Glutamatergic neuron (in vitro differentiated cells): ENCODE measurements at places on chromosomes 3 and 15.

DNA sequence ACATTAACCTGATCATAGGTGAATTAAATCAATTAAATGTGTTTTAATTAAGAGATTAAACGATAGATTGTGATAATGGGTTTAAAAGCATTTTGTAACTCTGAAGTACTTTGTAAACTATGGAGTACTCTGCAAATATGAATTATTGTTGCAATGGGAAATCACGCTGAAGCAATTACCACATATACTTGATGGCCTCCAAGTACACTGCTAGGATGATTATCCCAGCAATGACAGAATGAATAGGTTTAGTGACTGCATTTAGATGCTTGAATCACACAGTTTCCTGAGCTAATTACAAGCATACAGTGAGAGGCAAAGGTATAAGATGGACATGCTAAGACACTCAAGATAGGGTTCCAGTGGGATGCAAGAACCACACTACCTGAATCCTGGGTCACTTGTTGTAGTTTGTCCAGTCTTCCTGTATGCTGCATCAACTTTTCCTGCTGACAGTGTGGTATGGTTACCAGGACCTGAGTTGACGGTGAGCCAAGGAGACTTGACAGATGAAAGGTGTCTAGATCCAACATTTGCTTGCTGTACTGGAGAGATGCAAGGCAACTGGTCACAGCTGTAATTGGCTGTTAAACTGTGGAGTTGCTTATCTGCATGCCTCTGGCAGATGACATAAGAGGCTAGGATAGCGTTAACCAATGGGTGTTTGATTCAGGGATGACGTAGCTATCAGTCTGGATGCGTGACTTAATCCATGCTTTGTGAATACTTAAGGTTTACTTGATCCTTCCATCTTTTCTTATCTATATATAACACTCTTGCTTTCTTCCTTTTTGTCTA, 38.0 kb downstream of the RNF13 start:
- no peak for DNase-seq

- DNase-seq, result no peak
These were observed 336.1 kb upstream of the RARB start for GRCh38 chr3:25091934-25092333.

DNA sequence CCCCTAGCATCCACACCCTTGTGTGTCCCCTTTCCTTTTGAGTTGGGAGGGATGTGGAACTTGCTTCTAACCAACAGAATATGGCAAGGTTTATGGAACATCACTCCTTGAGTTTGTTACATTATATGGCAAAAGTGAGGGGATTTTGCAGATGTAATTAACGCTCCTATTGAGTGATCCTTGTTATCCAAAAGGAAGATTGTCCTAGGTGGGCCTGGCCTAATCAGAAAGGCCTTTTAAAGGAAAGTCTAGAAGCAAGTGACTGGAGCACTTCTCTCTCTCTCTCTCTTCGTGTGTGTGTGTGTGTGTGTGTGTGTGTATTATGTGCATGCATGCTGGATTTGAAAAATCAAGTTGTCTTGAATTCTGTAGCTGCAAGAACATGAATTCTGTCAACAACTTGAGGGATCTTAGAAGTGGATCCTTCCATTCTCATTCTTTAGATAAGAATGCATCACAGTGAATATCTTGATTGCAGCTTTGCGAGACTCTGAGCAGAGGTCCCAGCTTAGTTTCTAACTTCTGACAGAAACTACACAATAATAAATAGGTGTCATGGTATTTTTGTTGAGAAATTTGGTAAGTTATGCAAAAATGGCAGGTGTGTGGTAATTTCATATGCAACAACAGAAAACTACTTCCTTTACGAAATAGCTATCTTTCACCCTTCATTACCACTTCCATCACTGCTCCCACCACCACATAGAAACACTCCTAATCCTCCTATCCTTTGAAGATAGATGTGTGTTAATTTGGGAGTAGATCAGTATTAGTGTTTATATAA, 360.9 kb upstream of the CBLB start:
- no peak for DNase-seq

DNA sequence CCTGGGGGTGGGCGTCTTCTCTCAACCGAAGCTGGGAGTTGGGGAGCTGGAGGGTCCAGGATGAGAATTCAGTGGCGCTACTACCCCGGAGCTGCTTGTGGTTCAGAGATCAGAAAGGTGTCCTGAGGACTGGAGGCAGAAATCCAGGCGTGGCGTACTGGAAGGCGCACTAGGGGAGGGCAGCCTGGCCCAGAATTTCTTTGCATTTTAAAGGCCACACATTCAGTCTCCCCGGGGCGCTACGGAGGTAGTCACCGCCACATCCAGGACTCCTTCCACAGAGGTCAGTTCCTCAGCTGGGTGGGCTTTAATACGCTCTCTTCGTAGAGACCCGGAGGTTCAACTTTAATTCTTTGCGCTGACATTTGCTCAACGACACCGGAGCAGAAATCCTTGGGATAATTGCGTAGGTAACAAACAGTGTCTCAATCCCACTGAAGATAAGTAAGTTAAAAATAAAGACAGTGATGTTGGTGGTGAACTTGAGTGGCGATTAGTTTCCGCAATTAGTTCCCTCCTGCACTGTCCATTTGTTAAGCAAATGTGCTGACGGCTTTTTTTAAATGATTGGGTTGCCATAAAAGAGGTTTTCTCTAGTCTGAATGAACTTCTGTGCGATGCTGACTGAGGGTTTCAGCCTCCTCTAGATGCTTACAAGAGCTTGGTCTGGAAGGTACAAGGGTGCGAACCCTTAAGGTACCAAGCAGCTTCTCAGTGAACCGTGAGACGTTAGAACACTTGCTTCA, 535 bp downstream of the MCTP2 start:
- peak; percentile 18 for DNase-seq

- DNase-seq, result no peak
These were observed 481.2 kb downstream of the FOXP1 start for GRCh38 chr3:71102111-71102983.

DNA sequence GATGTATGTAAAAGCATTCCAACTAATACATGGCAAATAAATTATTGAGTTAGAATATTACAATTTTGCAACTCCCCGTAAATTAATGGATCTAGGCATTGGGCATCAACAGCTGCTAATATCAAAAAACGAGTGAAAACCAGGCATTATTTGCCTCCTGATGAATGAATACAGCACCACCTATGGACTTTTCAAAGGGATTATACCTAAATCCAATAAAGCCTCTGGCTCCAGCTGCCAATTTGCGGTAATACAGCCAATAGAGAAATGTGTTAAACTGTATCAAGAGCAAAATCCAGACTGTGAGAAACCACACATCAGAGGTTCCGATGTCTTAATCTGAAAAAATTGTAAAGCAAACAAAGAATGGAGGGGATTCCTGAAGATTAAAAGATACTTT, 16.3 kb upstream of the A4GNT start:
- DNase-seq, result no peak

GRCh38 chr15:99485153-99485961, 80.4 kb upstream of the MEF2A start:
- no peak for DNase-seq

- peak; percentile 100 for DNase-seq
These were observed at the start of gene NPTN for GRCh38 chr15:73633111-73633990. Gene NPTN (minus strand): TSS chr15:73633389. CDS start chr15:73633215, 174 bp downstream.

- no peak for DNase-seq
These were observed 98.3 kb downstream of the ANO10 start for GRCh38 chr3:43523454-43524053.

GRCh38 chr3:126555795-126556636, 2.7 kb downstream of the C3orf22 start:
- DNase-seq, result peak; percentile 13

- no peak for DNase-seq
These were observed 144.4 kb upstream of the IGF1R start for GRCh38 chr15:98503970-98504369.

DNA sequence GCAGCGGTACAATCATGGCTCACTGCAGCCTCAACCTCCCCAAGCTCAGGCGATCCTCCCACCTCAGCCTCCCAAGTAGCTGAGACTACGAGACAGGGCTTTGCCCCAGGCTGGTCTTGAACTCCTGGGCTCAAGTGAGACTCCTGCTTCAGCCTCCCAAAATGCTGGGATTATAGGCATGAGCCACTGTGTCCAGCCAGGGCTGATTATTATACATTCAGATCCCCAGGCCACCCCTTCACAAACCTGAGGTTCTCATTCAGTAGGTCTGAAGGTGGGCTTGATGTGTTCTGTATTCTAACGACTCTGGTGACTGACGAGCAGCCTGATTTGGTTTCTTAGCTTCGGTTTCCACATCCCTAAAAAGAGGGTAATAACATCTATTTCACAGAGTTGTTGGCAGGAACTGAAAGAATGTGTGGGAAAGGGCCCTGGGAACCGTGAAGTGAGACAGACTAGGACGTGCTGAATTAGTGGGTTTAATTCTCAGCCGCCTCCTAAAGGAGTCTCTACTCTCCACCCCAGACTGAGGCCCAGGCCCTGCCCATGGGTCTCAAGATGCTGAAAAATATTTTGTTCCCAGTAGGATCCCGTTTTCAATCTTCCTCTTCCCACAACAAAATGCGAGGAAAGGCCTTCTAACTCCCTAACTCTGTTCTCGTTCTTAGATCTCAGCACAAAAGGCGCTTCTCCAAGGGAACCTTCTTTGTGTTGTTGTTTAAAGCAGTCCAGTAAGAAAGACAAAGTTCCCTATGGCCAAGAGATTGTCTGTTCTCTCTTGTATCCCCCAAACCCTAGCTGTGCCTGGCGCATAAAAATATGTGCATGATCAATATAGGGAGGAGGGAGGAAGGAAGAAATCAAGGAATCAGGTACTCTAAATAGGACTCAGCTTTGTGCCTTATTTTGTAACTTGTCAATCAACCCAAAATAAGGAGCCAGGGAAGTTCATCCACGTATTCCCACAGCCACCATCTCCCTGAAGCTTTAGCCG, 210.0 kb upstream of the TOPAZ1 start:
- DNase-seq, result no peak

DNA sequence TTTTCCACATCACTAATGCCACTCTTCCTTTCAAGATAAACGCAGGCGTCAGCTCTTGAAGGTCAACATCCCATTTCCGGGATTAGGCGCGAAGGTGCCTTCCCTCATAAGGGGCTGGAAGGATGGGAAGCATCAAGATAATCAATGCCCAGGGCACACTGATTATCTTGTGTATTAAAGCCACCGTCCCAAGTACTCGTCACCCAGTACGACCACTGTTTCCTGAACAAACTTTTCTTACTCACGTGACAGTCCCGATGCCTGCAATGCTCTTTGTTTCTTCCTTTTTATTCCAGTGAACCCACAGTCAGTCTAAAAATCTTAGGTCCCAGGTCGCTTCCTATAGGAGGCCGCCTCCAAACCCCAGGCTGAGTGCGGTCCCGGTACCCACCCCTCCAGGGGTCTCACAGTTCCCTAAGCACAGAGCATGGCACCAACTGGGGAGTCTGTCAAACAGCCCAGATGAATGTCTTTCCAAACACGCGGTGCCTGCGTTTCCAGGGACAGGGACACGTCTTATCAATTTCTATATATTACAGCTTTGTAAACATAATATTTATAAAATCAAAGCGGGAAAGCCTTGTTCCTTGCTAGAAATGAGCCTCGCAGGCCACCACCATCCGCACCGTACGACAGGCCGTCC, 589 bp downstream of the ANAPC13 start:
- peak; percentile 89 for DNase-seq

DNA sequence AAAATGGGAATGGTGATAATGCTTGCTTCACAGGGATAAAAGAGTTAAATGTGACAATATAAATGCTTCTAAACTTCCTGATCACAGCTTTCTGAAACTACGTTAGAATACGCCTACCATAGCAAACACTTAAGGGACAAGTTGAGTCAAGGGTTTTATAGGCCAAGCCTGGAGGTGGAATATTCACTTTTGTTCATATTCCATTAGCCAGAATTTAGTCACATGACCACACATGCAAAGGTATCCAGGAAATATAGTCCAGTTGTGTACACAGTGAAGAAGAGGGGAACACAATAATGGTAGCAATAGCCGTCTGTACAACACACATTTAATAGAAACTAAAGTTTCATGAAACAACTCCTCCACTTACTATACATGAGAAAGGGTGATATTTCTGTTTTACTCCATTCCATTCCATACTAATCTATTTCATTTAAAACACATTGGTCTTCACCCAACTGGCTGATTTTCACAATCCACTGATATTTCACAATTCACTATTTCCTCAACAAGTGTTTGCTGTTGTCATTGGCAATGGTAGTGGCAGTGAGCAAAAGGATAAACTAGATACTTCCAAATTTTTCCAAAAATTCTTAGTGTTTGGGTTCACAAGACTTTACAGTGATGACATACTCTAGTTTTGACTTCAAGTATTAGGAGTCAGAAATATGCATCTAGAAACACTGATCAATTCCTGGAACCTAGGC, 270.9 kb downstream of the ERC2 start:
- DNase-seq, result no peak

DNA sequence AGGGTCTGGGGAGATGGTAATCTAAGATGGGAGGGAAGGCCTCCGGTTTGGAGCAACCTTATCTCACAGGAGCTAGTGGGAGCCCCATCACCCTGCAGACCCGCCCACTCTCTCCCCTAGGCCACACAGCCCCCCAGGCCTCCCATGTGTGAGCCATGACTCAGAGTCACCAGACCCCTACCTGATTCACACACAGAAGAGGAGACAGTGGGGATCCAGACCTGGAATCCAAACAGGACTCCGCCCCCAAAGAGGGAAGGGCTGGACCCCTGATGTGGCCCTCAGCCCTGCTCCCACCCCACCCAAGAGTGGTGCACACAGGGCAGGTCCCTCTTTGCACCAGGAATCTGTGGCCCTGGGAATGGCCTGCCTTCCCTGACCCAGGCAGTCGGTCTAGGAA, 97.4 kb downstream of the ADCY5 start:
- DNase-seq, result no peak

- DNase-seq, result no peak
These were observed 31.9 kb downstream of the PARP16 start for GRCh38 chr15:65254758-65255157.

DNA sequence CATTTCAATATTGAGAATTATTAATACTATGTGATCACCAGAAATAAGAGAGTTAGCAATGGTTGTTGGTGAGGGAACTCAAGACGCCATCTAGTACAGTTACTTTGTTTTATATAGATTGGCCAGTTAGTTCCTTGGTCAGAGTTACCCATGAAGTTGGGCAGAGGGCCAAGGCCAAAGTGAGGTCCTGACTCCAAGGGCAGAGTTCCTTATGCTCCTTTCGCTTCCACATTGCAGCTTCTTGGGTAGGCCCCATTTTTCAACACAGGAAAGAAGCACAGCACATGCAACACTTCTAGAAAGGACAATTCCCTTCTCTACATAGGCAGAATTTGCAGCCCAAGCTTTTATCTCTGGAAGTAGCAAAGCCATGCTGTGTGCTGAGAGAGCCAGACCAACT, 178.6 kb downstream of the KCNAB1 start:
- no peak for DNase-seq

DNA sequence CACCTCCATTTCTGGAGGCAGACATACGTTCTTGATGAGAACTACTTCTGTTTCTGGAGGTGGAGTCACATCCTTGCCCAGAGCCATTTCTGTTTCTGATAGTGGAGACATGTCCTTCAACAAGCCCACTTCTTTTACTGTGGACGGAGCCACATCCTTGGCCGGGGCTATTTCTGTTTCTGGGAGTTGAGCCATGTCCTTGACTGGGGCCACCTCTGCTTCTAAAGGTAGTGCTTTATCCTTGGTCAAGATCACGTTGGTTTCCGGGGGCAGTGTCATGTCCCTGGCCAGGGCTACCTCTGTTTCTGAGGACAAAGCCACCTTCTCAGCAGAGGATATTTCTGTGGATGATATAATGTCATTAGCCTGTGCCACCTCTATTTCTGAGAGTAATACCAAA, 100.0 kb downstream of the MAP4 start:
- DNase-seq, result no peak

GRCh38 chr3:24012589-24013269, 67.6 kb downstream of the NR1D2 start:
- no peak for DNase-seq

GRCh38 chr3:124786511-124787241, 56.4 kb downstream of the UMPS start:
- DNase-seq, result no peak

- DNase-seq, result no peak
These were observed 4.2 kb downstream of the RPL15 start for GRCh38 chr3:23921052-23921511.
